A549 treated with ZK216348 at 1 μM for 4 hours (cell line): ENCODE measurements at places on chromosomes 16 and 17. TPM values are rescaled to one million over a fixed set of nuclear protein-coding genes. Genes with fewer than 3 reads are reported as not detected.

GFAP gene
- 0.56 to 1.4 TPM (median 0.72 TPM) in 5 replicates for total RNA-seq

KRTAP9-2 gene
- total RNA-seq: not detected in 5 replicates

NECAB2 gene
- total RNA-seq: 1.7 to 4.0 TPM (median 1.9 TPM) in 5 replicates

ERCC4 gene
- total RNA-seq: 2.9 to 9.6 TPM (median 7.2 TPM) in 5 replicates

EFNB3 gene
- total RNA-seq: 1.2 to 1.7 TPM (median 1.5 TPM) in 5 replicates

EZH1 gene
- total RNA-seq: 10.2 to 14.6 TPM (median 13.3 TPM) in 5 replicates

SPN gene
- total RNA-seq: 0.08 TPM in 1 of 5 replicates, not detected in the others

CHST5 gene
- 0.08 TPM in 1 of 5 replicates, not detected in the others for total RNA-seq

CHD9NB gene
- 0.74 to 1.5 TPM (median 0.91 TPM) in 5 replicates for total RNA-seq

PERCC1 gene
- total RNA-seq: not detected in 5 replicates

MILR1 gene
- 1.2 to 2.8 TPM (median 1.6 TPM) in 5 replicates for total RNA-seq

LITAFD gene
- total RNA-seq: not detected in 5 replicates

STX1B gene
- total RNA-seq: 1.6 to 2.9 TPM (median 1.8 TPM) in 5 replicates

OR2C1 gene
- total RNA-seq: not detected in 5 replicates

ZNF597 gene
- total RNA-seq: 0.85 to 1.3 TPM (median 0.95 TPM) in 5 replicates

MYCBPAP gene
- 0.08 to 1.1 TPM (median 0.53 TPM) in 5 replicates for total RNA-seq

CPHXL2 gene
- not detected in 5 replicates for total RNA-seq

PRM2 gene
- total RNA-seq: not detected in 5 replicates

KCTD19 gene
- 0.06 to 0.45 TPM in 2 of 5 replicates, not detected in the others for total RNA-seq

ACBD4 gene
- 6.2 to 9.8 TPM (median 7.9 TPM) in 5 replicates for total RNA-seq

PIRT gene
- total RNA-seq: not detected in 5 replicates

RAMP2 gene
- total RNA-seq: 0.74 to 1.3 TPM (median 0.88 TPM) in 4 of 5 replicates, not detected in the other

GP1BA gene
- total RNA-seq: not detected in 5 replicates

C17orf67 gene
- 1.3 to 2.8 TPM (median 2.4 TPM) in 5 replicates for total RNA-seq

ABCC11 gene
- 0.12 to 0.22 TPM (median 0.17 TPM) in 4 of 5 replicates, not detected in the other for total RNA-seq

RUNDC3A gene
- 0.74 to 1.3 TPM (median 0.90 TPM) in 5 replicates for total RNA-seq

DPEP1 gene
- 0.53 to 1.2 TPM (median 1.1 TPM) in 5 replicates for total RNA-seq

CDH1 gene
- 3.5 to 7.8 TPM (median 5.0 TPM) in 5 replicates for total RNA-seq

ABCA10 gene
- 0.05 to 0.37 TPM (median 0.12 TPM) in 5 replicates for total RNA-seq

NPIPA3 gene
- total RNA-seq: 1.3 to 2.3 TPM (median 1.8 TPM) in 5 replicates

TBC1D3K gene
- not detected in 5 replicates for total RNA-seq

CCDC144A gene
- 0.42 to 2.3 TPM (median 1.5 TPM) in 5 replicates for total RNA-seq

AOC3 gene
- 1.1 to 2.5 TPM (median 1.2 TPM) in 5 replicates for total RNA-seq

DYNLL2 gene
- 20.0 to 27.4 TPM (median 23.0 TPM) in 5 replicates for total RNA-seq

CD300A gene
- not detected in 5 replicates for total RNA-seq

HSD17B2 gene
- not detected in 5 replicates for total RNA-seq

PMP22 gene
- total RNA-seq: 203 to 258 TPM (median 226 TPM) in 5 replicates

MPO gene
- total RNA-seq: not detected in 5 replicates

EIF4A3 gene
- 200 to 232 TPM (median 212 TPM) in 5 replicates for total RNA-seq

CCDC200 gene
- total RNA-seq: not detected in 5 replicates

MYOCD gene
- 0.39 to 1.9 TPM (median 1.0 TPM) in 5 replicates for total RNA-seq

SNAI3 gene
- 0.14 to 0.15 TPM in 2 of 5 replicates, not detected in the others for total RNA-seq

TMEM238L gene
- not detected in 5 replicates for total RNA-seq

CA7 gene
- not detected in 5 replicates for total RNA-seq

C16orf89 gene
- not detected in 5 replicates for total RNA-seq

CDRT4 gene
- total RNA-seq: 0.49 to 0.95 TPM (median 0.58 TPM) in 4 of 5 replicates, not detected in the other

ARHGAP44 gene
- total RNA-seq: 2.1 to 3.3 TPM (median 2.9 TPM) in 5 replicates

TRPV3 gene
- total RNA-seq: 0.15 to 0.92 TPM (median 0.33 TPM) in 5 replicates

TERB1 gene
- total RNA-seq: not detected in 5 replicates

FOXN1 gene
- total RNA-seq: 0.05 to 0.07 TPM in 2 of 5 replicates, not detected in the others

BAIAP3 gene
- 0.65 to 1.8 TPM (median 1.3 TPM) in 5 replicates for total RNA-seq

ASPHD1 gene
- 12.4 to 27.0 TPM (median 23.7 TPM) in 5 replicates for total RNA-seq

FAM117A gene
- total RNA-seq: 1.0 to 1.4 TPM (median 1.2 TPM) in 5 replicates

KRT25 gene
- total RNA-seq: not detected in 5 replicates

CCL4 gene
- total RNA-seq: not detected in 5 replicates

FOXJ1 gene
- 0.38 to 0.71 TPM (median 0.55 TPM) in 5 replicates for total RNA-seq
